ENCODE measurements at places on chromosomes 4 and X. TPM values are rescaled to one million over a fixed set of nuclear protein-coding genes. Genes with fewer than 3 reads are reported as not detected.
A peak's percentile ranks its signal among the peaks of the same experiment; 100 is the strongest.

Gene HTRA3
- 14.1 TPM for total RNA-seq

Gene BGN
- total RNA-seq, result 0.33 TPM

Gene LRBA
- total RNA-seq, result 77.4 TPM

Gene SSX4
- not detected for total RNA-seq

Gene F8
- total RNA-seq, result 15.2 TPM

Gene MSX1
- total RNA-seq, result not detected

Gene FGF5
- total RNA-seq, result not detected

Gene PCYT1B
- total RNA-seq, result not detected

Gene LINC00632
- total RNA-seq, result 0.46 TPM

Gene NALF2
- not detected for total RNA-seq

GRCh38 chrX:101749436-101749835, 89.8 kb upstream of the ARMCX2 start:
- no peak overlapping the region for H3K27ac ChIP-seq
- H3K36me3 ChIP-seq, result no peaks in the 10 kb centered on the region
- DNase-seq, result no peak
- no peaks in the 10 kb centered on the region for H3K27me3 ChIP-seq

GRCh38 chr4:174005422-174005821, 278.0 kb downstream of the FBXO8 start:
- no peak overlapping the region for H3K4me3 ChIP-seq
- no peak overlapping the region for H3K27ac ChIP-seq
- no peaks in the 10 kb centered on the region for H3K27me3 ChIP-seq
- DNase-seq, result no peak
- H3K36me3 ChIP-seq, result no peaks in the 10 kb centered on the region
- H3K4me1 ChIP-seq, result no peaks in the 10 kb centered on the region

DNA sequence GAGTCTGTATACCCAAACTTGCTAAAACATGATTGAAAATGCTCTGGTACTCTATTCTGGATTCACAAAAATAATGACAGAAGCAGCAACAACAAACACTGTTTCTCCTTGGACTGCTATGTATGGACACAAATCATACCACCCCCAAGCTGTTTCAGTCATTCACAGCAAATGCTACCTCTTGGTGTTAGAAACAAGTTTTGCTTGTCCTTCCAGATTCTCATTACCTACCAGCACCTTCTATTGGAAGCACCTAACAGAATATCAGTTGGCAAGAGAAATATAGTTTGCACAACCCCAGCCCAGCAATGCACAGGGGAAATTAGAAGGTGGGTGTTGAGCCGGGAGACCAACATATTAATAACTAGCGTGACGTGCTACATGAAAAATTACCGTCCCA, 1950.9 kb downstream of the C4orf33 start:
- no peak overlapping the region for H3K4me3 ChIP-seq
- H3K27me3 ChIP-seq, result no peaks in the 10 kb centered on the region
- H3K27ac ChIP-seq, result no peak overlapping the region
- no peaks in the 10 kb centered on the region for H3K36me3 ChIP-seq
- DNase-seq, result no peak
- no peaks in the 10 kb centered on the region for H3K4me1 ChIP-seq

DNA sequence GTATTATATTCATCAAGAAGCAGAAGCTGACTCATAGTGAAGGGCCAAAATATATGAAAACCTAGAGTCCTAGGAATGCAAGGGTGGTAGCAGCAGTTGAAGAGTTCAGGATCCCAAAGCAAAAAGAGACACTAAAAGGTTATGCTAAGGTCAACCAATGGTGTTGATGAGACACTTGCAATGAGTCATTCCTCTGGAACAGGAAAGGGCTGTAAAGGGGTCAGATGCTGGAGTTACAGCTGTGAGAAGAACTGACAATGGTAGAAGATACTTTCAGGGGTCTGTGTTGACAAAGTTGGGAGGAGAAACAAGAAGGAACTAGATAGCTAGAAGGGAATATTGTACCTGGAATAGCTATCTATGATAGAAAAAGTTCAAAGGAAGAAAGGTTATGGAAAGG, 47.5 kb downstream of the ZGRF1 start:
- H3K27ac ChIP-seq, result no peak overlapping the region
- no peaks in the 10 kb centered on the region for H3K27me3 ChIP-seq
- H3K4me1 ChIP-seq, result peaks cover 7% of the 10 kb centered on the region
- no peaks in the 10 kb centered on the region for H3K36me3 ChIP-seq
- no peak for DNase-seq

GRCh38 chr4:138329506-138330070, 87.4 kb upstream of the SLC7A11 start:
- no peaks in the 10 kb centered on the region for H3K4me1 ChIP-seq
- H3K27ac ChIP-seq, result no peak overlapping the region
- no peak overlapping the region for H3K4me3 ChIP-seq
- H3K36me3 ChIP-seq, result no peaks in the 10 kb centered on the region

DNA sequence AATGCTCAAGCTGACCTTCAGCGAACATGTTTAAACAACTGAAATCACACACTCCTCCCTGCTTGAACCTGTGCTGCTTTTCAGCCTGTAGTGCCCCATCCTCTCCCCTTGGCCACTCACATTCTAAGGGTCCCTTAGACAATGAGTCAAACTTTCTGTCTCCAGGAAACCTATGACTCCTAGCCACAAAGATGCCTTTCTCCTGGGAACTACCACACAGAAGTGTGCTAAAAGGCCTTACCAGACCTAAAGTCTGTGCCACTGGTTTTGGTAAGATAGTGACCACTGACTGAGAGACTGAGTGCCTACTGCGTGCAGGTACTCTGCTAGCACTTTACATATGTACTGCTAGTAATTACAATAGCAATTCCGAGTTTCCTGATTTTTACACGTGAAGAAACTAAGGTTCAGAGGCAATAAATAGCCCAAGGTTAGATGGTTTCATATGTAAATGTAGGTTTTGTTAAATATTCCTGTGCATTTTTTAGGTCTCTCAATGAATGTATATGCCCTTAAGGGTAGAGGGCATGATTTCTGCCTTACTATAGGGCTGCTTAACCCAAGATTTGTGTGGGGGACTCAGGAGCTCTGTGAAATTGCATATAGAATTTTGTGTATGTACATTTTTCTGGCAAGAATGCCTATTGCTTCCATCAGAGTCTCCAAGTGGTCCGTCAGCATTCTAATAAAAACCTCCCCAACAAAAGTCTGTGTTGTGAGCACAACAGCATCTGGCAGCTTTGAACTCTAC, 71.1 kb downstream of the NSG1 start:
- H3K27ac ChIP-seq, result no peak overlapping the region
- H3K4me1 ChIP-seq, result no peaks in the 10 kb centered on the region
- H3K4me3 ChIP-seq, result no peak overlapping the region
- no peaks in the 10 kb centered on the region for H3K36me3 ChIP-seq

- H3K36me3 ChIP-seq, result no peaks in the 10 kb centered on the region
- H3K4me3 ChIP-seq, result no peak overlapping the region
- no peaks in the 10 kb centered on the region for H3K4me1 ChIP-seq
- H3K27me3 ChIP-seq, result no peaks in the 10 kb centered on the region
- no peak overlapping the region for H3K27ac ChIP-seq
- no peak for DNase-seq
These were observed 74.3 kb upstream of the GUCY1A1 start for GRCh38 chr4:155592179-155592937.

- DNase-seq, result no peak
- no peaks in the 10 kb centered on the region for H3K4me1 ChIP-seq
- H3K36me3 ChIP-seq, result no peaks in the 10 kb centered on the region
- no peak overlapping the region for H3K4me3 ChIP-seq
These were observed 15.7 kb upstream of the UFSP2 start for GRCh38 chr4:185441479-185441878.

DNA sequence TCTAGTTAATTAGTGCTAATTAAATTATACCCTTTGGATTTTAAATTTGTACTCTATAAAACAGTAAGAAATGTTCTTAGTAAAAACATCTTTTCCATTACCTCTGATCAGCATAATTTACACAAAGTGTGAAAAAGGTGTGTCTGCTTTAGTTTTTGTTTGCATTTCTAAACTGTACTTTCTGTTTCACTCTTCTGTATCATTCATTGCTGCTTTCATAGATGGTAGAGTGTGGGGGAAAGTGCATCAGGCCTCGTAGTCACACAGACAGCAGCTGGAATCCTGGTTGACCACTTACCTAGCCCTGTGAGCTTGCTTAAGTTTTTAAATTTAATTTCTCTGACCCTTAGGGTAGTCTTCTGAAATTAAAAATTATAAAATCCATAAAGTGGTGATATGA, 275.4 kb upstream of the PITX2 start:
- H3K4me1 ChIP-seq, result no peaks in the 10 kb centered on the region
- no peak for DNase-seq
- H3K27ac ChIP-seq, result no peak overlapping the region
- no peaks in the 10 kb centered on the region for H3K36me3 ChIP-seq
- no peak overlapping the region for H3K4me3 ChIP-seq

- no peak overlapping the region for H3K27ac ChIP-seq
- peak; percentile 84 for DNase-seq
- H3K36me3 ChIP-seq, result no peaks in the 10 kb centered on the region
- no peak overlapping the region for H3K4me3 ChIP-seq
These were observed 27.2 kb downstream of the TACC3 start for GRCh38 chr4:1748465-1748995.

DNA sequence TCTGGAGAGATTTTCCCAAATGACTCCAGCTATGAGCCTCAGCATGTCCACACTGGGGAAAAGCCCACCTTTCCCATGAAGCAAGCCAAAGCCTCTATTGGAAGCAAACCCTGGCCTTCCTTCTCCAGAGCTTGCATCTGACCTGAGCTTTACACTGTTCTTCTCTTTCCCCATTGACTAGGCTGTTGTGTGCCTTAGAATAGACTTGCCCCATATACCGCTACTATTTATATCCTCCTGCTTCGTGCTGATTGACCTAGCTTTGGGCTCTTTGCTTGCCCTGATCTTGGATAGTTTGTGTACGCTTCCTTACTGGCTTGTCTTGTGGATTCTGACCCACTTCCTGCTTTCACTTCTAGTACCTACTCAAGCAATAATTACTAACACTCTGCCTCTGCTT, 30.9 kb downstream of the FAM9B start:
- no peaks in the 10 kb centered on the region for H3K27me3 ChIP-seq
- no peak for DNase-seq
- no peaks in the 10 kb centered on the region for H3K36me3 ChIP-seq
- no peak overlapping the region for H3K4me3 ChIP-seq
- no peak overlapping the region for H3K27ac ChIP-seq

DNA sequence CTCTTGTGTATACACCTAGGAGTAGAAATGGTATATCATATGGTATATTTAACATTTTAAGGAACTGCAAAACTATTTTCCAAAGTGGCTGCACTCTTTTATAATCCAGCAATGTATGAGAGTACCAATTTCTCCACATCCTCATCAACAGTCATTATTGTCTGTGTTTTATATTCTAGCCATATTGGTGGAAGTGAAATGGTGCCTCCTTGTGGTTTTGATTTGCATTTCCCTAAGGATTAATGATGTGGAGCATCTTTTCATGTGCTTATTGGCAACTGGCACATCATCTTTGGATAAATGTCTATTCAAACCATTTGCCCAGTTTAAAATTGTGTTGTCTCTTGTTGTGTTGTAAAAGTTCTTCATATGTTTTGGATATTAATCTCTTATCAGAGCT, 9.6 kb downstream of the BMP15 start:
- H3K27me3 ChIP-seq, result no peaks in the 10 kb centered on the region
- no peak overlapping the region for H3K27ac ChIP-seq
- no peak for DNase-seq
- no peak overlapping the region for H3K4me3 ChIP-seq

Data from PC-9 (cell line).